ENCODE measurements at places on chromosomes 2 and 18.

DNA sequence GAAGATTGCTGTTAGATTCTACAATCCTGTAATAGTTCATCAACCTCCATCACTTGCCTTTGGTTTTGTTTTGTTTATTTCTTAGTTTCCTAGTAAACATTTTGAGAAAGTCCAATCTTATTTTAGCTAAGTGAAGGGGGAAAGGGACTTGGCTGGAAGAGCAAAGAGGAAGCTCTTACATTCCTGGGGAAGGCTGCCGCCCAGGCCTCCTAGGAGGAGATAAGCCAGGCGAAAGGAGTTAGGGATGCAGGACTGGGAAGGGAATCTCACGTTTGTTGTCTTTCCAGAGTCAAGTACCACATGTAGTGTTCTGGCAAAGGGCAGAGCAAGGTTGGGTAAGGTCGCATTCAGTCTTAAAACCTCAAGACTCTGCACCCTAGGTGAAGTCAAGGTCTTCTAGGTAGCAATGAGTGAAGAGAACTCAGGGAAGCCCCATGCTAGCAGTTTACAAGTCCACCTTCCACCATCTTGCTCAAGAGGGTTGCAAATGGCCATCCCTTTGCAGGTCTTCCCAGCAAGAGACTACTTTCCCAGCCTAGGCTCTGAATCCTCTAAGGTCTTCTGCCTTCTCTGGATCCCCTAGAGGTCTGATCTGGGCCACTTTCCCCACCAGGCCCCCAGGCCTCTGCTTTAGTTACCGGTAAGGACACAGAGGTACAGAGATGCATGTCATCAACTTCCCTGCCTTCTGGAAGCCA lies 320.7 kb downstream of the CYP26B1 start:
- DNase-seq: no peak

DNA sequence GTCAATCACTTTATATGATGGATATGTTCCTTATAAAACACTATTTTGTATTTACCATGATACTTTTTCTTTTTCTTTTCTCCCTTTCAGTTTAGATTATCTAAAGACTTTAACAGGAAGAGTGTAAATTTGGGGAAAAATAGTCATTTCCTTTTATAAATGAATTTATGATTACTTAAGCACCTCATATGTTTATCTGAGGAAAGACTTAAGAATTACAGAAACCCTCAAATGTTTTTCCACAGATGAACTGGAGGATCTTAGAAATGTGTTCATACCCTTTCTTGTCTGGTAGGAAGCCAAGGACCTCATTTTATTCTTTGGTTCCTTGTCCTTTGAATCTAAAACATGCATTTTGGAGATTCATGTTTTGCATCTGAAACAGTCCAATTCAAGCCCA lies 36.7 kb downstream of the MAPRE2 start:
- DNase-seq: no peak

GRCh38 chr2:132766573-132766972 lies 96.6 kb upstream of the LYPD1 start:
- no peak for DNase-seq

GRCh38 chr2:3265471-3265870 lies 112.1 kb downstream of the EIPR1 start:
- DNase-seq: no peak

- no peak for DNase-seq
Observed at GRCh38 chr2:215537611-215538010, 101.7 kb upstream of the FN1 start.

DNA sequence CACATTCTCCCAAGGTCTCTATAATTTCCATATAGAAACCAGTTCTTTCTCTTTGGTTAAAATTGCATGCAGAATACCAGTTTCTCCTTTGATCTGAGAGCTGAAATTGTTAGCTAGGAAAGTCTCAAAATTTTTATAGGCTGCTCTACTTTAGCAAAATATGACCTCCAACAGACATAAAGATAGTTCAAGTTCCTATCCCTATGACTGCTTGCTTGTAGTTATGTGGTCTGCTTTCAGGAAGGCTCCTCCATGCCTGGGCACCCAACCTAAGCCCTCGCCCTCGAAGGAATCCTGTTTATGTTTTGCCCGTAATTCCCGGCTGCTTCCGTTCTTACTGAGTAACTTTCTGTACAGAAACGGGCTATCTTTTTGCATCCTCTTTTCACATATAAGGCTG lies 28.0 kb upstream of the LTBP1 start:
- DNase-seq: no peak

DNA sequence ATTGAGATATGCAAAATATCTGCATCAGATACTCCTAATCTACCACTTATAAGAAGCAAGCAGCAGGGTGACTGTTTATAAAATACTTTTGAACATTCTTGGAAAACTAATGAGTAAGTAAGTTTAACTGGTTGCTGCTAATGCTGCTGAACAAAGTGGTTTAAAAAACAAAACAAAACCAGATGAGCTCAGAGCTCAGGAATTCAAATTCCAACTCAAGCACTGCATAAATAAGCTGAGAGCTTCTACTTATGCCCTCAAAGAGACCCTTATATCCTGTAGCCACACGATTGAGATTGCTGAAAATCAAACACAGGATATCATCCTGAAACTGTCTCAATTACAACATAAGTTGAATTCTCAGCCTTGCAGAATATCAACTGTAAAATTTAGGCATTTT lies 62.3 kb upstream of the NYAP2 start:
- DNase-seq: no peak

DNA sequence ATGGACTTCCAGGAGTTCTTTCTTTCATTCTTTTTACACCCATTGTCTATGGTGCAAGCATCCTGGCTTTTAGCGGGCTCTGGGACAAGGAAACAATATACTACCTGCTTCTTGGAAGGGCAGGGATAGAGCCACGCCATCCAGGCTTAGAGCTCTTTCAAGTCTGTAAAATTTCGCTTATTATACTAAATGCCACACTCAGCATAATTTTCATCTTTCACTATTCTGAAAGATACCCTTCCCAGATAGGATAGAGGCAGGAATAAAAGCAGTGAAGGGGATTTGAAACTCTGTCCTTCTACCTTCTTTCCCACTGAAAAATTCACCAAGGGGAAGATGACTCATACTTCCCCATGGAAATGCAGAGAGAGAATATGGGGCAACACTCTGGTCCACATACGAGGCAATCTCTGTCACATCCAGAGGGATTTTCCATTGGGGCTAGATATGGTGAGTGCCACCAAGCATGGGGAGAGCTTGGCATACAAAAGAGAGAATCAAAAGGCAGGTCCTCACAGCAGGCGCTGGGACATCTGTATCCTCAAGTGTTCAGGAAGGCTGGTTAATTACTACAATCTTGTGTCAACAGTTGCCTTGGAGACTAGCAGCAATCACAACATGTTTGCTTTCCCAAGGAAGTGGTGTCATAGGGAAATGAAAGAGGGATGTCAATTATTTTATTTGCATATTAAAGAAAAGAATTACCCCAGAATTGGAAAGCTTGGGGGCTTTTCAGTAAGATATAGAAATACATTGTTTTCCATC lies 127.6 kb downstream of the TDRD15 start:
- no peak for DNase-seq

- DNase-seq: no peak
Observed at GRCh38 chr18:38884050-38884449, 1318.5 kb upstream of the CELF4 start.

DNA sequence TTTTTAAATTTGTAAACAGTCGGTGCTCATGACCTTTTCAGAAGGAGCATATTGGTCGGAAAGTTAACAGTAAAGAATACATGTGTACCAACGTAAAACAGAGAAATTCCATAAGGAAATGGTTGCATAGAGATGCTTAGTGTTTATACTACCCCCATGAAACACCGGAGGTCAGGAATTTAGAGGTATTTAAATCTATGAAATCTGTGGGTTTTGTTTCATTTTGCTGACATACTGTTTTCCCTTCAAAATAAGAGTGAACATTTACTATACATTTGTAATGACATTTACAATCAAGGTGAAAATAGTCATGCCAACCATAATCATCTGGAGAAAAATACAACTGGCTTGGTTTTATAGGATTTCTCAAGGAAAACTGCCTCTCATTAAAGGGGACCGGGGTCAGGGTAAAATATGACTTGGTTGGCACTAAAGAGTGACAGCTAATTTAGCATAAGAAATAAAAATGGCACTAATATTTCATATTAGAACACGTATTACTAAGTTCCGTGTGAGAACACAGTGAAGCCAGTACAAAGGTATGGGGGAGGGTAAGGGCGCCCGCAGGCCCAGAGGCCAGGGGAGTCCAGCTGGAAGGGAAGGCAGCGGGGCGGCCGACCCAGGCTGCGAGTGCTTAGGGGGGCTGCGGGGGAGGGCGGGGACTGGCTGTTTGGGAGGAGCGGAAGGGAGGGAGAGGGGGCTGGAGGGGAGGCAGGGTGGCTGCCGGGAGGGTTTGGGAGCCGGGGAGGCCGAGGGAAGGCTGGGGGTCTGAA lies 1.1 kb upstream of the RNU4ATAC start:
- peak; percentile 30 for DNase-seq

DNA sequence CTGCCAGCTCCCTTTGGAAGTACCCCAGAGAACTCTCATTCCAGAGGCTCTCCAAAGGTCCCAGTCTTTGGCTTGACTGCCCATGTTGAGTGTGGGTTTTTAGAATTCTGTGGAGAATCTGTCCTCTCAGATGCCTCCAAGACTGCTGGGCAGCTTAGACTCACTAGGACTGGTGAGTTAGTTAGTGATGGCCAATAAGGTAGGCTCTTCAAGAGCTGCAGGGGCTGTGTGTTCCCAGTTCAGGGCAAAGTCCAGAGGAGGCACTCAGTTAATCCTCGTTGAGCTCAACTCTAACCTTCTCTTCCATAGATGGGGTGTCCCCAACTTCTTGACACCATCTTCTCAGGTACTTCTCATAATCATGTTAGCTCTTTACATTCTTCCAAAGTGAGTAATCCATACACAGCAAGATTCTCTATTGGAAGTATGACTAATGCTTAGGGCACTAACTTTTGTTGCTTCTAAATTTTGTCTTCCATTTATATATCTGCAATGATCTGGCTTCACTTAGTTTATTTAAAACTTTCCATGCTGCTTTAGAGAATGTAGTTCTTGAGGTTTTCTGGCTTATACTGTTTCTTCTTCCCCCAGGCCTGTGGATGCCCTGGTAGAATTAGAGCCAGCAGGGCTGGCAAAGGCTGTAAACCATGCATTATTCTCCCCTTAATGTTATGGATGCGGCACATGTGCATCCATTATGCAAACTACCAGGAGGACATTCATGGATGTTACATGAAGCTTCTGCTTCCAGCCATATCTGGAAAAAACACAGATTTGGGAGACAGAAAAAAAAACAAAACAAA lies 88.9 kb downstream of the POLE4 start:
- DNase-seq: no peak

GRCh38 chr2:179561702-179562101 lies 297.1 kb upstream of the SESTD1 start:
- DNase-seq: no peak

DNA sequence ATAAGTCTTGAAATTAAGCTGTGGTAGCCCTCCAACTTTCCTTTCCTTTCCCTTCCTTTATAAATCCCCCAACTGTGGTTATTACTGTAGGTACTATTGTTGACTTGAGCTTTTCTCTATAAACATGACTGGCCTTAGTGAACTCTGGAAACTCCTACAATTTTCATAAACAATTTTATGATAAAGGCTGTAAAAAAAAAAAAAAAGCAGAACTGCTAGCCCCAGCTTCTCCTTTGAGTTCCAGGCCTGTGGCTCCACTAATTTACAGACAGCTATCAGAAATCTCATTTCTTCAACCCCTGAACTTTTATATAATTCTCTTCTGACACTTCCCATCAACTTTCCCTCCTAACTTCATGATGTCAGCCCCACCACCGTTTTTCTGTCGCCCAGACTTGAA lies 174.3 kb downstream of the IKZF2 start:
- DNase-seq: no peak

DNA sequence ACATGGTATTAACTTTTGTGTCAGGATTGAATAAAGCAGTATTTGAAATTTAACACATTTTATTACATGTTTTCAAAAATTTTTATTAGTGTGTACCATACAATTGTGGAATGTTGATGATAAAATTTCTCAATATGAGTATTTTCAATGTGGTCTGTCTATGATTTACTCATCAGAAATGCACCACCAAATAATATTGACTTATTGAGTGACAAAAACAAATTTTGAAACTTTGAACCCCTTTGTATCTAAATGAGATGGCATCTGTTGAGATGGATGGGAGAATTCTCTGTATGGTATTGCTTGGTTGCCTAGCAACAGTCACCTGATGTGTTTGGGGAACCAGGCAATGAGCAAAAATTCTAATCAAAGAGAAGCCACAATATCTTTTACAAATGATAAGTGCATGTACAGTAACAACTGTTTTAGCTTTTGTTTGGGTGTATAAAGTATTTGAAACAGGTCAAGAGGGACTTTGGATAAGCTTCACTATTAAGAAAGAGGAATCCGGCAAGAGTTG lies 400.1 kb downstream of the CCDC85A start:
- DNase-seq: no peak

GRCh38 chr2:230696670-230697069 lies 16.0 kb upstream of the CAB39 start:
- no peak for DNase-seq

GRCh38 chr2:3666613-3666975 lies 8.6 kb downstream of the ALLC start:
- DNase-seq: no peak

DNA sequence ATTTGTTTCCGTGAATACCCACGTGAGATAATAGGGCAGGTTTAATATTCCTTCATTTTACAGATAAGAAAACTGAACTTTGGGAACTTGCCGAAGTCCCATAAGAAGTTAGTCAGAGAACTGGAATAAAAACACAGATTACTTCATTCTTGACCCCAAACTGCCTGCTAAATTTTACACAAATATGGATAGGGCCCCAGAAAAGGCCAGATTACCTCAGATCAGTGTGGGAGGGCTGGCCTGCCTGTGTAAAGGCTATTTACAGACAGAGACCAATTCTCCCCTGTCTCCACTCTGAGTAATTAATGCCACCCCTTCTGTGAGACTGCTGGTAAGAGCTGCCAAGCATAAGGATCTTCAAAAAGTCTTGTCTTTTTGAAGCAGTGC lies 139.2 kb downstream of the MGAT5 start:
- no peak for DNase-seq

DNA sequence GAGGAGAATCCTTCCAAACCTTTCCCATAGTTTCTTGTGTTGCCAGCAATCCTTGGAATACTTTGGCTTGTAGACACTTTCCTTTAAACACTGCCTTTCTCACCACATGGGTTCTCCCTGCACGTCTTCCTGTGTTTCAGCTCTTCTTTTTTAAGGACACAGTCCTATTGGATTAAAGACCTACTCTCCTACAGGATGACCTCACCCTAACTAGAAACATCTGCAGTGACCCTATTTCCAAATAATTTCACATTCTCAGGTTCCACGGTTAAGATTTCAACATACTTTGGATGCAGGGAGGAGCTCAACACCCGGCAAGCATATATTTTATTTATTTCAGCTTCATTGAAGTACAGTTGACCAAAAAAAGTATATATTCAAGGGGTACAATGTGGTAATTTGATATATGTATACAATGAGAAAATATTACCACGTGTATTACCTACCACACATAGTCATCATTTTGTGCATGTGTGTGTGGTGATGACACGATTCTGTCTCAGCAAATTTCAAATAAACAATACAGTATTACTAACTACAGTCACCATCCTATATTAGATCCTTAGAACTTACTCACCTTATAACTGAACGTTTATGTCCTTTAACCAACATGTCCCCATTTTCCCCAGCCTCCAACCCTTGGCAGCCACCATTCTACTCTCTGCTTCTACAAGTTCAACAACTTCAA lies 745.0 kb downstream of the CBLN2 start:
- DNase-seq: no peak
